ENCODE measurements at places on chromosomes 16 and 17. TPM values are rescaled to one million over a fixed set of nuclear protein-coding genes. Genes with fewer than 3 reads are reported as not detected.
A peak's percentile ranks its signal among the peaks of the same experiment; 100 is the strongest.

- H3K36me3 ChIP-seq: no peaks in the 10 kb centered on the region
- H3K27ac ChIP-seq: no peak within 1 kb of the TSS
- peak; percentile 79 for DNase-seq
- H3K4me1 ChIP-seq: peaks cover 2% of the 10 kb centered on the region
Observed at GRCh38 chr16:75495076-75495674, at the start of gene CHST6. Gene CHST6 (minus strand): TSS chr16:75495441. CDS start chr16:75479828, 15,613 bp downstream.

DNA sequence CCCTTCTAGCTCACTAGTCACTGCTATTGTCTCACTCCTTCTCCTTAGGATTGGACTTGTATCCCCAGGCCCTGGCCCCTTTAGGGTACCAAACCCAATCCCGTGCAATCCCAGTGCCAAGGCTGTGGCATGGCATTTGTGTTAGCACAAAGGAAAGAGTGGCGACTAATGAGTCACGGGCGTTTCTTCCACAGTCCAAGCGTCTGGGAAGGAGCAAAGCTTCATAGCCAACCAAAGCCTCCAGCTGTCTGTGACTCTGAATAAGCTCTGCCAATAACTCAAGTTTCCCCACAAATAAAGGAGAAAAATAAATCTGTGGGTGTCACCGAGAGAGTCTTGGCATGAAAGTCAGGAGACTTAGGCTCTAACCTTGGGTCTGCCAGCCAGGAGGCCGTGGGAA lies 54.6 kb upstream of the COX10 start:
- H3K27ac ChIP-seq: no peak overlapping the region
- H3K36me3 ChIP-seq: no peaks in the 10 kb centered on the region
- DNase-seq: no peak
- H3K27me3 ChIP-seq: no peaks in the 10 kb centered on the region

GRCh38 chr16:23371368-23371767 lies 69.3 kb downstream of the SCNN1B start:
- no peaks in the 10 kb centered on the region for H3K4me1 ChIP-seq
- H3K4me3 ChIP-seq: no peak overlapping the region
- DNase-seq: no peak
- H3K27ac ChIP-seq: no peak overlapping the region
- H3K36me3 ChIP-seq: no peaks in the 10 kb centered on the region
- H3K27me3 ChIP-seq: no peaks in the 10 kb centered on the region

DNA sequence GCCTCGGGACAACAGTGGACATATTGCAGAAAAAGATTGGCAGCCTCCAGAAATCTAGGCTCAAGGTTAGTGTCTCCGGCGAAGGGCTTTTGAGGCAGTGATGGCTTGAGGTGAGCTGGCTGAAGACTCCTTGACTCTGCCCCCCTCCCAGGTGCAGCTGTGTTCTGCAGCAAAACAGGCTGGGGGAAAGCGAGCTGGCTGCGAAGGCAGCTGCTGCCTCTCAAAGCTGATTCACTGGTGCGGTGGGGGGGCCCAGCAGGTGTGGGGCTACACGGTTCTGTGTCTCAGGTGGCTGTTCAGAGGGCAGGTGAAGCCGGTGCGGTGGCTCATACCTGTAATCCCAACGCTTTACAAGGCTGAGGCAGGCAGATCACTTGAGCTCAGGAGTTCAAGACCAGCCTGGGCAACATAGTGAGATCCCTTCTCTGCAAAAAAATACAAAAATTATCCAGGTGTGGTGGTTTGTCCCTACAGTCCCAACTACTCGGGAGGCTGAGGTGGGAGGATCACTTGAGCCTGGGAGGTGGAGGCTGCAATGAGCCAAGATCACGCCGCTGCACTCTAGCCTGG lies 22.9 kb downstream of the C16orf96 start:
- no peak for DNase-seq
- H3K4me3 ChIP-seq: no peak overlapping the region
- H3K27ac ChIP-seq: no peak overlapping the region
- no peaks in the 10 kb centered on the region for H3K36me3 ChIP-seq
- H3K4me1 ChIP-seq: peaks cover 7% of the 10 kb centered on the region
- no peaks in the 10 kb centered on the region for H3K27me3 ChIP-seq

- DNase-seq: no peak
- no peaks in the 10 kb centered on the region for H3K36me3 ChIP-seq
- H3K27ac ChIP-seq: no peak overlapping the region
- H3K4me1 ChIP-seq: peaks cover 29% of the 10 kb centered on the region
Observed at GRCh38 chr17:28986714-28987655, 18.8 kb downstream of the SEZ6 start.

DNA sequence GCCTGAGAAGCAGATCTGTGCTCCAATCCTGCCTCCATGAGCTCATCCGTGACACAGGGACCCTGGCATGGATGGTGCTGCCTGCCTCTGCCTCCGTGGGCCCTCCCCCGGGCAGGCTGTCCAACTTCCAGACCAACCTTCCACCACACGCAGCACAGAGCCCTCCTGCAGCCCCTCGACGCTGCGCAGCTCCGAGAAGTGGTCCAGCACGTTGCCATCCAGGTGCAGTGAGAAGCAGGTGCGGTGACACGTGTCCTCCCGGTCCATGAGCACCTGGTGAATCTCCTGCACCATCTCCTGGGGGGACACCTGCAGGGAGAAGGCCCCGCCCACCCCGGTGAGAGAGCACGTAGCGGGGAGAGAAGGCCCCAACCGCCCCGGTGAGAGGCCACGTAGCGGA lies 8.4 kb downstream of the CLUH start:
- no peaks in the 10 kb centered on the region for H3K36me3 ChIP-seq
- DNase-seq: no peak
- H3K4me1 ChIP-seq: peaks cover 11% of the 10 kb centered on the region
- H3K4me3 ChIP-seq: no peak overlapping the region
- no peak overlapping the region for H3K27ac ChIP-seq
- H3K27me3 ChIP-seq: no peaks in the 10 kb centered on the region

GRCh38 chr17:31357839-31358394 lies 33.6 kb upstream of the RAB11FIP4 start:
- no peaks in the 10 kb centered on the region for H3K27me3 ChIP-seq
- no peak overlapping the region for H3K27ac ChIP-seq
- no peak for DNase-seq
- H3K36me3 ChIP-seq: peaks cover 53% of the 10 kb centered on the region
- H3K4me1 ChIP-seq: no peaks in the 10 kb centered on the region
- no peak overlapping the region for H3K4me3 ChIP-seq

DNA sequence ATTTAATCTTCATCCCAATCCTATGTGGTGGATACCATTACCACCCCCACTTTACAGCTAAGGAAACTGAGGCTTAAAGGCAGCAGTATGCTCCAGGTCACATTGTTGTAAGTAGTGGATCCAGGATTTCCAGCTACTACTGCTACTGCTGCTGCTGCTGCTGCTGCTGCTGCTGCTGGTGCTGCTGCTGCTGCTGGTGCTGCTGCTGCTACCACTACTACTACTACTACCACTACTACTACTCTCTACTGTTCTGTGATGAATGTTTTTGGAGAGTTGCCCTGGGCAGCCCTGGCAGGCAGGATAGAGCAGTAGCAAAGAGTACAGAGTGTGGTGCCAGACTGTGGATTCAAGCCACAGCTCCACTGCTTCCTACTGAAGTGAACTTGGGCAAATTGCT lies 49.3 kb upstream of the SLC12A3 start:
- H3K4me3 ChIP-seq: no peak overlapping the region
- no peak for DNase-seq
- H3K27ac ChIP-seq: no peak overlapping the region
- peaks cover 17% of the 10 kb centered on the region for H3K36me3 ChIP-seq

- no peak for DNase-seq
- no peaks in the 10 kb centered on the region for H3K4me1 ChIP-seq
- no peak overlapping the region for H3K27ac ChIP-seq
- no peak overlapping the region for H3K4me3 ChIP-seq
- no peaks in the 10 kb centered on the region for H3K36me3 ChIP-seq
Observed at GRCh38 chr16:65409510-65409909, 287.6 kb upstream of the CDH11 start.

DNA sequence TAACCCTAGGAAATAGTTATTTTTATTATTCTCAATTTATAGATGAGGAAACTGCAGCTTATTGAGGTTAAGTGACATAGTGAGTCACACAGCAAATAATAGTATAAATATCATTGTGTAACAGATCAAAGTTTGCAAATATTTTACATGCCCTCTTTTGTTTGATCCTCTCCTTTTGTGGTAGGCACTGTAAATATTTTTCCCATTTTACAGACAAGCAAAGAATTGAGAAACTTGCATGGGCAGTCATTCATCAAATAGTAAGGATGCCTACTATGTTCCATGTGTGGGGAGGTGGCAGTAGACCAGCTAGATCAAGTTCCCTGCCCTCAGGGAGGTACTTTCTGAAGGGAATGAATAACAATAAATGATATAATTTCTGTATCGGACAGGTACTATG lies 173.0 kb downstream of the PHKB start:
- H3K4me3 ChIP-seq: no peak overlapping the region
- H3K4me1 ChIP-seq: no peaks in the 10 kb centered on the region
- no peaks in the 10 kb centered on the region for H3K27me3 ChIP-seq
- no peak for DNase-seq
- H3K27ac ChIP-seq: no peak overlapping the region
- H3K36me3 ChIP-seq: peaks cover 20% of the 10 kb centered on the region

- no peak overlapping the region for H3K27ac ChIP-seq
- H3K36me3 ChIP-seq: peaks cover 70% of the 10 kb centered on the region
- no peak for DNase-seq
- H3K27me3 ChIP-seq: no peaks in the 10 kb centered on the region
Observed at GRCh38 chr16:57115168-57115513, 22.8 kb downstream of the CPNE2 start.

GRCh38 chr17:47213540-47213939 lies 4.4 kb downstream of the MYL4 start:
- peaks cover 3% of the 10 kb centered on the region for H3K4me1 ChIP-seq
- H3K27me3 ChIP-seq: no peaks in the 10 kb centered on the region
- no peak overlapping the region for H3K27ac ChIP-seq
- no peaks in the 10 kb centered on the region for H3K36me3 ChIP-seq

GRCh38 chr16:30947859-30948666 lies 805 bp upstream of the ORAI3 start:
- no peaks in the 10 kb centered on the region for H3K27me3 ChIP-seq
- DNase-seq: peak; percentile 99
- H3K4me1 ChIP-seq: peaks cover 7% of the 10 kb centered on the region
- H3K36me3 ChIP-seq: no peaks in the 10 kb centered on the region

DNA sequence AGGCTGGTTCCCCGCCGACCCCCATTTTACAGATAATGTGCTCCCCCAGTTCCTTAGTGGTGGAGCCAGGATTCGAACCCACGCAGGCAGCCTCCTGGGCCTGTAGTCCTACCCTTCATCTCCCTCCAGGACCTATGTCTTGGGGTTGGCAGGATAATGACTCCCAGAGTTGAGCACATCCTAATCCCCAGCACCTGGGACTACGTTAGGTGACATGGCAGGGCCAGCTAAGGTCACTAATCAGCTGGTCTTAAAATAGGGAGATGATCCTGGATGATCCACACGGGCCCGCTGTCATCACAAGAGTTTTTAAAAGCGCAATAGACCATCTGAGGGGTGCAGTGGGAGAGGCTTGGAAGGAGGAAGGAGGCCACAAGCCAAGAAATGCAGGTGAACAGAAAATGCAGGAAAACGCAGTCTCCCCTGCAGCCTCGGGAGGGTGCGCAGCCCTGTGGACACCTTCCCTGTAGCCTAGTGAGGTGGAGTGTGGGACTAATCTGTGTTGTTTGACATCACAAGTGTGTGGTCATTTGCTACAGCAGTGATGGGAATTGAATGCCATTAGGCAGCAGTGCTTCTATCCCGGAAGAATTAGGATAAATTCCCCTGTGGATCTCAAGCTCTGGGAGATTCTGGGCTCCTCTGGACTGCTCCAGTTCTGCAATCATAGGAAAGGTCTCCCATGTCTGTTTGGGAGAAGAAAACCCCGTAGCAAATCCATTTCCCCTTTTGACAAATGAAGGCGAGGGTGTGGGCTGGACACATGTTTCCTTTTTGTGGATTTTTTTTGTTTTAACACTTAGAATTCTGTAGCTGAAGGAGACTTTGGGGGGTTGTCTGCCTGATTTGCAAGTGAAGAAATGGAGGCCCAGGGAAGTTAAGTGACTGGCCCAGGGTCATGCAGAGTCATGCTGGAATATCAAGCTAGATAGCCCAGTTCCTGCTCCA lies 297.7 kb downstream of the SEC14L1 start:
- peaks cover 5% of the 10 kb centered on the region for H3K36me3 ChIP-seq
- H3K27ac ChIP-seq: peak overlapping the region; percentile 79
- peaks cover 100% of the 10 kb centered on the region for H3K4me1 ChIP-seq

DNA sequence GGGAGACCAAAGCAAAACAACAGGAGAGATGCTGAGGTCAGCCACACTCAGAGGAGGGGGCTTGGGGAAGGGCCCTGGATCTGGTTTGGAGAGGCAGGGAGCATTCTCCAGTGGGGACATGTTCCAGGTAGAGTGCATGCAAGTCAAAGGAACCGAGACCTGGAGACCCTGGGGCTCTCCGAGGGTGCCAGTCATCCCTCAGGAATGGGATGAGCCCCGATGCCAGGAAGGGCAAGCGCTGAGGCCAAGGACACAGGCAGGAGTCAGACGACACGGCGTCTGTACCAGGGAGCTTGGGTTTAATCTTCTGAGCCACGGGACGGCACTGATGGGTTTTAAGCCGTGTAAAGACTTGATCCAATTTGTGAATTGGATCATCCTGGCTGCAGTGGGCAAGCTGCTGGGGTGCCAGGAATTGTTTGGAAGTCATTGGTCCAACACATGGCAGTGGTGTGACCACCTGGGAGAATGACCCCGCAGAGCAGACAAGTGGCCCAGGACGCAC lies 32.9 kb upstream of the ANKRD40CL start:
- H3K4me3 ChIP-seq: no peak overlapping the region
- no peaks in the 10 kb centered on the region for H3K27me3 ChIP-seq
- no peak overlapping the region for H3K27ac ChIP-seq

DNA sequence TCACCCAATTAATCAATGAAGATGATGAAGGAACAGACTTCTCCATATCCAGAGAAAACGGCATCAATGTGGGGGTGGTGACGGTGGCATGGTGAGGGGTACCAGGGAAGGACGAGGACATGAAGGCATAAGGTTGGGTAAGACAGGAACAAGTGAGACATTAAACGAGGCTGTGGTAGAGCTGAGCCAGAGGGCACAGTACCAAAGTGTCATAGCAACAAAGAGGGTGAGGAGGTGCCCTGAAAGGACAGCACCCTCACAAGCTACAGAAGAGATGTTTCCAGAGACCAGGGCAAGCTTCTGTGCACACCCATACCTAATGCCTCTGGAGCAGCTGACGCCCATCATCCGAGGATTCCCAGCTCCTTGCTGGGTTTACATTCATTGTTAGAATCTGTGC lies 57.5 kb upstream of the TRAP1 start:
- H3K27me3 ChIP-seq: no peaks in the 10 kb centered on the region
- no peak overlapping the region for H3K4me3 ChIP-seq
- no peaks in the 10 kb centered on the region for H3K4me1 ChIP-seq
- H3K27ac ChIP-seq: no peak overlapping the region
- DNase-seq: no peak

BRCA1 gene
- 10.3 TPM for total RNA-seq

UBE2I gene
- total RNA-seq: 89.0 TPM

SCARF1 gene
- total RNA-seq: 33.0 TPM

PPM1E gene
- 0.23 TPM for total RNA-seq
